CD4-positive, CD25-positive, alpha-beta regulatory T cell (primary cell): ENCODE measurements at places on chromosomes 7 and 10. TPM values are rescaled to one million over a fixed set of nuclear protein-coding genes. Genes with fewer than 3 reads are reported as not detected.

GRCh38 chr7:1296356-1296981 is 63.8 kb downstream of the UNCX start:
- no peaks in the 10 kb centered on the region for H3K4me1 ChIP-seq
- H3K36me3 ChIP-seq, result no peaks in the 10 kb centered on the region

DNA sequence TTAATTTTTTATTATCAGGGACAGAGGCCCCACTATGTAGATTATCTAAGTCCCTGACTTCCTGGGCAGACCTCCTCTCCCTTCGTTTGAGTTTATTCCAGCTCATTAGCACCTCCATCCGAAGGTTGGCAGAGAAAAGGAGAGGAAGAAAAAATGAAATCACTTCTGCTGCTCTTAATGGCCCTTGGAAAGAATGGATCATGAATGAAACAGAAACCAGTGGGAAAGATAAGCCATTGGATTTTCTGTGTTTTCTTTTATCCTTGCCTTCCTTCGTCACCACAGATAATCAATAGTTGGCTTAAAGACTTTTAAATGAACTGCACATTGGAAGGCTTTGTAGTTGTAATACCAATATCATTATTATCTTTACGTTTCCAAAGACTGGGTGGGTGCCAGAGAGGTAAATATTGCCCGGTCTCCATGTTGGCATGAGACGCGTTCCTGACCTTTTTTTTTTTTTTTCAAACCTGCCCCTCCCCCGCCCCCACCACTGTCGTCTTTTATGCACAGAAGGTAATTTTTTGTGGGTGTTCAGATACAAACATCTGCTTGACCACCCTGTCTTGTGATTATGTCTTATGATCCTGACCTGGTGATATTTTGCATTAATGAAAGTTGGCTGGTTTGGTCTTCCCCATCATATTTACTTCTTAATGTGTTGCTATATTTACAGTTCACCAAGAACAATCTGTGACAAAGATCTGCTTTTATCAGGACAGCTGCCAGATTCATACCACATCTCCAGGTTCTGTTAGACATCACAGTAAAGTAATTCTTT is 116.8 kb downstream of the ARID5B start:
- no peaks in the 10 kb centered on the region for H3K27me3 ChIP-seq
- no peak for DNase-seq
- H3K36me3 ChIP-seq, result no peaks in the 10 kb centered on the region
- no peak overlapping the region for H3K27ac ChIP-seq
- peaks cover 61% of the 10 kb centered on the region for H3K4me1 ChIP-seq

- H3K4me1 ChIP-seq, result no peaks in the 10 kb centered on the region
- no peak for DNase-seq
- no peak overlapping the region for H3K27ac ChIP-seq
- no peak overlapping the region for H3K4me3 ChIP-seq
- H3K36me3 ChIP-seq, result no peaks in the 10 kb centered on the region
- no peaks in the 10 kb centered on the region for H3K27me3 ChIP-seq
Observed at GRCh38 chr10:76352300-76352699, 920.9 kb downstream of the LRMDA start.

DNA sequence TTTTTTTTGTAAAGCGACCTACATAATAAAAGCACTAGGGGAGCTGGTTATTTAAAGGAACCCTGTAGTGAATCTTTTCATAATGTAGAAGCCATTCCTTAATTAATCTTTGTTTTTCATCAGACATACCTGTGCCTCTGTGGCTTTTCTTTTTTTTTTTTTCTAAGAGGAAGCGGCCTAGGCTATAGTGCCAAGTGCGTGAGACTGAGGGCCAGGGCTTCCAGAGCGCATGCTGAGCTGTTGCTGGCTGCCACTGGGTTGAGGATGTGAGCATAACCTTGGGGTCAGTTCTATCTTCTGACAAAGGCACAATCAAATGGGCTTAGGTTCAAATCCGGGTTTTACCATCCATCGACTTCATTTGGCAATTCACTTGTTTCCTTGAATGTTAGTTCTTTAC is 103.7 kb downstream of the NEUROD6 start:
- H3K4me1 ChIP-seq, result no peaks in the 10 kb centered on the region
- H3K27me3 ChIP-seq, result no peaks in the 10 kb centered on the region
- no peak overlapping the region for H3K4me3 ChIP-seq
- DNase-seq, result no peak

DNA sequence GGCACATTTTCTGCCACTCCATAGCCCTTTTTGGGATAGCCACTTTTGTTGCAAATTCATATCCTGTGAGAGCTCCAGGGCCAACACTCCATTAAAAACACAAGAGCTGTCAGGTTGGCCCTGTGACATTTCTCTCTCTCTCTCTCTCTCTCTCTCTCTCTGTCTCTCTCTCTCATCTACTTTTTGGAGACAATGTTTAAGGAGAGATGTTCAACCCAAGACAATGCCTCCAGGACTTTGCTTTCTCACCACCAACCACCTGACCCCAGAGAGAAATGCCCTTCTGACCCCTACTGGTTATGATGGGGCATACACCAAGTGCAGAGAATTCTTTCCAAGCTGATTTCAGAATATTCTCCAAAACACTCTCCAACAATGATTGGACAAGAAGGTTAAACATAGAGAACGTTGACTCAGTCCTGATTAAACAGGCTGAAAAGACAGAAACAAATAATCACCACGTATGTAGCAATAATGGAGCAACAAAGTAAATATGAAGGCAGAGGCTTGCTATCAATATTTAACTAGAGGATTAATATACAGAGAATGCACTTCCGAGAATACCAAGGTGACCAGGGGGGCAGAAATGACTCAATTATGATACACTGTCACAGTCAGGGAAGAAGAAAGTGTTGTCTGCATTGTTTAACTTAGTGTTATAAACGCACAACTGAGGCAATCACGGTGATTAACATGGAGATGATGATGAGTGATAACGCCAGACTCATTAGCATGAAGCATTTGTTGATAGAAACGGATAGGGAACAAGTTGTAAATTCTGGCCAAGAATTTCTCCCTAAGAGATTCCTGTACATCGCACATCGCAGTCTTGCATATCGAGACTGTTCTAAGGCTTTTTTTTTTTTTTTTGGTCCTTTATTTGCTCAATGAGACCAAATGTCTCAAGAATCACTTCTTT is 178.5 kb downstream of the NRP1 start:
- H3K4me1 ChIP-seq, result peaks cover 51% of the 10 kb centered on the region
- no peaks in the 10 kb centered on the region for H3K36me3 ChIP-seq
- peak overlapping the region; percentile 34 for H3K27ac ChIP-seq

GRCh38 chr7:27614095-27614494 is 48.6 kb downstream of the HIBADH start:
- no peak overlapping the region for H3K27ac ChIP-seq
- no peaks in the 10 kb centered on the region for H3K27me3 ChIP-seq
- H3K4me3 ChIP-seq, result peak overlapping the region; percentile 16
- no peaks in the 10 kb centered on the region for H3K4me1 ChIP-seq
- H3K36me3 ChIP-seq, result peaks cover 14% of the 10 kb centered on the region

- no peak overlapping the region for H3K4me3 ChIP-seq
- no peaks in the 10 kb centered on the region for H3K27me3 ChIP-seq
- DNase-seq, result no peak
- H3K27ac ChIP-seq, result no peak overlapping the region
Observed at GRCh38 chr10:3064423-3064822, 2.9 kb upstream of the PFKP start.

GRCh38 chr7:139523199-139523941 is at the start of gene CLEC2L:
Gene CLEC2L, plus strand, starts transcription at chr7:139523685. Its CDS starts 243 bp downstream, at chr7:139523928.
- H3K36me3 ChIP-seq, result no peaks in the 10 kb centered on the region
- no peak within 1 kb of the TSS for H3K4me3 ChIP-seq
- peaks cover 12% of the 10 kb centered on the region for H3K4me1 ChIP-seq
- no peak for DNase-seq
- H3K27ac ChIP-seq, result no peak within 1 kb of the TSS

DNA sequence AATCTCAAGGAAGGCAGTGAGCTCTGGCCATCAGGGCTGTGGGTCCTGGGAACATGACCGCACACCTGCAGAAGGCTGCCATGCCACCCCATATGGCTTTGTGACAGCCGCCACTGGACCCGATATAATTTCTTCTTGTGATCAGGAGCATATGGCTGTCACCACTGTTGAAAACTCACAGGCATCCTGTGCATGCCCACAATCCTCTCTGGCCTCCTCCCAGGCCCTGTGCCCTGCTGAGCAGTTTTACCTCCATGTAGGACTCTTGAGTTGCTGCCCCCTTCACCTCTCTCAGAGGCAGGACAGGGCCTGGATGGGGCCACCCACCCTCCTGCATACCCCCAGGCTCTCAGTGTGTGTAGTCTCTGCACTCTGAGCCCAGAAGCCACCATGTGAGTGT is 391.9 kb upstream of the AKR1E2 start:
- H3K36me3 ChIP-seq, result no peaks in the 10 kb centered on the region
- no peak overlapping the region for H3K4me3 ChIP-seq
- no peak for DNase-seq
- H3K4me1 ChIP-seq, result no peaks in the 10 kb centered on the region
- H3K27ac ChIP-seq, result no peak overlapping the region

- H3K27me3 ChIP-seq, result peaks cover 5% of the 10 kb centered on the region
- no peak for DNase-seq
- no peak overlapping the region for H3K4me3 ChIP-seq
- H3K4me1 ChIP-seq, result no peaks in the 10 kb centered on the region
- no peaks in the 10 kb centered on the region for H3K36me3 ChIP-seq
Observed at GRCh38 chr10:4809156-4809555, 16.9 kb upstream of the AKR1E2 start.

DNA sequence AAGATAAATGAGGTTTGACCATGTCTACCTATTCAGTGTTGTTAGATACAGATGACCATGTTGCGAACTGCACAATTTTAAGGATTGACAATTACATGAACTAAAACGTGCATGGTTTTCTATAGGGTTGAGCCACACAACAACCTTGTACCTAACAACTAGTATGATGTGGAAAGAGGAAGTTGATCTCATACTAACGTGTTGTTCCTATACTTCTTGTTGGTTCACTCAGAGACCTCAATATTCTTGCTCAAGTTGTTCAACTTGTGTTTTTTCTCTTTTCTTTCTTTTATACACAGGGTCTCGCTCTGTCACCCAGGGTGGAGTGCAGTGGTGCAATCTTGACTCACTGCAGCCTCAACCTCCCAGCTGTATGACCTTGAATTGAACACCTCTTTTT is 6.1 kb upstream of the KEL start:
- no peaks in the 10 kb centered on the region for H3K4me1 ChIP-seq
- no peak overlapping the region for H3K27ac ChIP-seq
- no peak for DNase-seq
- H3K4me3 ChIP-seq, result no peak overlapping the region
- H3K36me3 ChIP-seq, result no peaks in the 10 kb centered on the region
- peaks cover 4% of the 10 kb centered on the region for H3K27me3 ChIP-seq

GRCh38 chr7:16078076-16078952 is 343.0 kb downstream of the CRPPA start:
- H3K4me1 ChIP-seq, result no peaks in the 10 kb centered on the region
- H3K27me3 ChIP-seq, result no peaks in the 10 kb centered on the region
- no peaks in the 10 kb centered on the region for H3K36me3 ChIP-seq

DNA sequence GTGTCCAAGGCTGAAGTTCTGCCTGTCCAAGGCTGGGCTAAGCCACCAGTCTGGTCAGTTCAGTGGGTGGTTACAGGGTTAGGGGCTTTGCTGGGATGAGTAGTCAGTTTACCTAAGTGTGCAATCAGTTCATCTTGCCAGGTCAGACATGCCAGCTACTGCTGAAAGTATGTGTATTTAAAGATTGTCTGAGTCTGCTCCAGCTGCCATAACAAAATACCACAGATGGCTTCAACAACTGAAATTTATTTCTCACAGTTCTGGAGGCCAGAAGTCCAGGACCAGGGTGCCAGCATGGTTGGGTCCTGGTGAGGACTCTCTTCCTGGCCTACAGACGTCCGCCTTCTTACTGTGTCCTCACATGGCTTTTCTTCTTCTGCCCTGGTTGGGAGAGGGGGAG is 52.4 kb upstream of the TNS3 start:
- H3K36me3 ChIP-seq, result no peaks in the 10 kb centered on the region
- no peak overlapping the region for H3K27ac ChIP-seq
- no peak overlapping the region for H3K4me3 ChIP-seq
- no peaks in the 10 kb centered on the region for H3K4me1 ChIP-seq

Gene KIAA1217
- total RNA-seq, result 0.10 TPM

Gene GATA3
- total RNA-seq, result 182 TPM

Gene LRRTM3
- not detected for total RNA-seq

Gene RSPH10B2
- 0.39 TPM for total RNA-seq

Gene HOXA5
- total RNA-seq, result not detected

Gene ASB15
- total RNA-seq, result not detected

Gene TCERG1L
- not detected for total RNA-seq
